Adrenal gland (tissue), 19 donors: ENCODE measurements at places on chromosomes 5 and 9. TPM values are rescaled to one million over a fixed set of nuclear protein-coding genes. Genes with fewer than 3 reads are reported as not detected.

Gene NACC2
- 7.1 TPM for polyA plus RNA-seq

Gene SPATA31A7
- polyA plus RNA-seq = not detected

Gene PTGER4
- 3.4 TPM for polyA plus RNA-seq

Gene EGFLAM
- polyA plus RNA-seq = 29.0 TPM

Gene RNF14
- polyA plus RNA-seq = 26.2 TPM

Gene PDE6A
- 0.81 TPM for polyA plus RNA-seq

Gene OR13C8
- not detected for polyA plus RNA-seq

Gene IL3
- polyA plus RNA-seq = not detected

Gene ZBTB5
- 2.7 TPM for polyA plus RNA-seq

Gene ITGA2
- 1.8 TPM for polyA plus RNA-seq

Gene SLC9A3
- 0.88 TPM for polyA plus RNA-seq

Gene CORO2A
- polyA plus RNA-seq = 0.77 TPM

Gene PCDHGA1
- polyA plus RNA-seq = 0.32 TPM

Gene IL4
- not detected for polyA plus RNA-seq

Gene C7
- polyA plus RNA-seq = 740 TPM

Gene PCDHGB5
- polyA plus RNA-seq = 4.5 TPM

Gene PCDHGC3
- polyA plus RNA-seq = 90.9 TPM

Gene MSX2
- 0.34 TPM for polyA plus RNA-seq

Gene DIRAS2
- polyA plus RNA-seq = 1.2 TPM

Gene ACER2
- polyA plus RNA-seq = 0.24 TPM

Gene INSYN2B
- polyA plus RNA-seq = 0.26 TPM

Gene SOHLH1
- polyA plus RNA-seq = not detected

Gene WNT8A
- polyA plus RNA-seq = not detected

Gene SHOC1
- 4.8 TPM for polyA plus RNA-seq

Gene GLRA1
- 1.3 TPM for polyA plus RNA-seq

Gene FBN2
- polyA plus RNA-seq = 2.2 TPM

Gene FAM221B
- polyA plus RNA-seq = 0.07 TPM

Gene BHMT
- 0.47 TPM for polyA plus RNA-seq

Gene FBP2
- 0.32 TPM for polyA plus RNA-seq

Gene LCN12
- 25.7 TPM for polyA plus RNA-seq

Gene LVRN
- polyA plus RNA-seq = 0.29 TPM

Gene FCN2
- 99.6 TPM for polyA plus RNA-seq

Gene PCDHB4
- polyA plus RNA-seq = 1.8 TPM

Gene ZDHHC11B
- 5.2 TPM for polyA plus RNA-seq

Gene PHYHD1
- 86.6 TPM for polyA plus RNA-seq

Gene PRDM9
- not detected for polyA plus RNA-seq

Gene PCDHA9
- polyA plus RNA-seq = not detected

Gene YIPF5
- polyA plus RNA-seq = 72.6 TPM

Gene BAG1
- polyA plus RNA-seq = 94.2 TPM

Gene HACD4
- polyA plus RNA-seq = 1.7 TPM

Gene SLC6A18
- polyA plus RNA-seq = not detected

Gene FBLL1
- polyA plus RNA-seq = 2.1 TPM

Gene EPB41L4B
- 9.2 TPM for polyA plus RNA-seq

Gene SPINK13
- polyA plus RNA-seq = 6.1 TPM

Gene HK3
- 53.6 TPM for polyA plus RNA-seq

Gene FOXD4L4
- not detected for polyA plus RNA-seq

Gene NUDT12
- 13.8 TPM for polyA plus RNA-seq

Gene SLC45A2
- polyA plus RNA-seq = 0.03 TPM

Gene EDIL3
- 5.5 TPM for polyA plus RNA-seq

Gene GAPVD1
- 9.6 TPM for polyA plus RNA-seq

Gene WDR38
- not detected for polyA plus RNA-seq

Gene GAS1
- polyA plus RNA-seq = 4.4 TPM

Gene HRH2
- polyA plus RNA-seq = 1.8 TPM

Gene FSTL4
- 2.6 TPM for polyA plus RNA-seq

Gene FOXD4L3
- polyA plus RNA-seq = not detected

Gene LECT2
- not detected for polyA plus RNA-seq

Gene OR1J2
- not detected for polyA plus RNA-seq
